ENCODE measurements at places on chromosomes 4 and X. TPM values are rescaled to one million over a fixed set of nuclear protein-coding genes. Genes with fewer than 3 reads are reported as not detected.

DNA sequence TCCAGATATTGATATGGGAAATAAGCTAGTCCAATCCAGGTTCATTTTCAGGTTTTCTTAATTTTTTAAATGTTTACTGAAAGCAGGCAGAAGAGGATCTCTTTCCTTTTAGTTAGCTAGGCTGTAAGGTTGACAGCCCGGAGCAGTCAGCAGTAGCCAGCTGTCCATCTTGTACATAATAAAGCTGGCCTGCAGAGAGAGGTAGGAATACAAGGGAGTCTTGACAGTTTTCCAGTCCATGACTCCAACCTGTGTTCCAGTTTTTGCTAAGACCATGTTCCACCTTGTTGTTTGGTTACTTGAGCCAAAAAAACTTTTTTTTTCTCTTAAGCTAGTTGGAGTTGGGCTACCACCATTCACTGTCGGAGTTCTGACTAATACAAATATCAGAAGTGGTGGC, 402.7 kb upstream of the TEX13C start:
- DNase-seq, result no peak

DNA sequence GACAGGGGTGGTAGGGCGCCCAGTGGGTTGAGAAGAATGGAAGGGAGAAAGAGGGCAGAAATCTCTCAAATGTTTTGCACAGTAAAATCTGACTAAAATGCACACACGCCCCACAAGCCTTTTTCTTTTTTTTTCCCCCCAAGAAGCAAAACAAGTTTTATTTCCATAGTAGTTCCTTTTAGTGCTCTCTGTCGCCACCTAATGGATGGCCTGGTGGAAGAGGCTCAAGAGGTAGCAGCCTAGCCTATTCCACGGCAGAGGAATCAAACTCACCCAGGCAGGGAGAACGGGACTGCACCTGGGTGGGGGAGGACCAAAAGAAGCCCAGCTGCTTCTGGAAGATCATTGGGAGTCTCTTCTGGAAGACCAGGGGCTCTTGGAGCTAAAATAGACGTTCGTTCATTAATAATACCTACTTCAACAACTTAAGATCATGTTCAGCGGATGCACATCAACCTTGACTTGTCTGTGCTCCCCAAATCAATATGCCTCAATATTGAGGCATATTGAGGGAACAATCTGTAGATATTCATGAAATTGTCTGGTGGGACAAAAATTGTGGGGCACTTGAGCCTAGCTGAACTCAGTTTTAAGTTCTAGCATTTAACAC, 31.6 kb upstream of the IRAK1 start:
- peak; percentile 55 for DNase-seq

DNA sequence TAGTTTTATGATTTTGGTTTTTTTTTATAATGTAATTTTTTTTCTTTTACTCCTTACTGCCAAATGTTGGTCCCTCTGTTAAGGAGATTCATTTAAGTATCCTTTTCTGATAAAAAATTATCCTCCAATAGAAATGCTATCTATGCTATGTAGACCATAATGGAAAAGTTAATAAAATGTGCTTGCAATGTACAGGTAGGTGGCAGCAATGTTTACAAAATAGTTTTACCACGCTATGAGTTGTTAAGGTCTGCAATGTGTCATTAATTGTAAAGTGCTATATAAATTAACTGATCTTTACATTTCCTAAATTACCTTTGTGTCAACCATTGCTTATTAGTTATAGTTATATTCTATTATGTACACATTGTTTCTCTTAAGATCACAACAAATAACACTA, 3.8 kb upstream of the CENPC start:
- DNase-seq, result peak; percentile 59

DNA sequence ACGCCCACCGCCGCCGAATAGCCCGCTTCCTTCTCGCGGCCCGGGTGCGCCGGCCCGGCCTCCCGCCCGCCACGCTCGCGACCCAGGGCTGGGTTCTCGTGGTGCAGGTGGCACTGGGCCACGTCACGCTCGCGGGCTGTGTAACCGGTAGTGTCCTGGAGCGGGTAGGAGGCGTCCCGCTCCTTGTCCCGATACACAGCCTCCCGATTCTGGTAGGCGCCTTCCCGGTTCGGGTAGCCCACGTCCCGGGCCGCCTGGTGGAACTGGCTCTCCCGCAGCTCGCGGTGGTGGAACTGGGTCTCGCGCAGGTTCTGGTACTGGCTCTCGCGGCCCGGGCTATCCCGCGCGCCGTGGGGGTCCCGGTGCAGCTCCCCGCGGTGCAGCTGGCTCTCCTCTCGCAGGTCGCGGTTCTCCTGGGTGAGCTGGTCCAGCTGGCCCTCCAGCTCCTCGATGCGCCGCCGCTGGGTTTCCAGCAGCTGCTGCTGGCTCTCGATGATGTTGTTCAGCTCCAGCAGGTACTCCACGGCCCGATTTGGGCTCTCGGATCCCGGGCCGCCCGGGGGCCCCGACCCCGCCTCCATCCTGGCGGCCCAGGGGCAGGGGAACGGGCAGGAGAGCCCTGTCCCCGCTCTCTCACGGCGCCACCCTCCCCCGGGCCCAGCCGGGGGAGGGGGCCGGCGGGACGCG, 39.3 kb upstream of the IQSEC2 start:
- no peak for DNase-seq

GRCh38 chrX:16678689-16679088, 28.7 kb downstream of the S100G start:
- DNase-seq, result no peak

- no peak for DNase-seq
Observed at GRCh38 chrX:124280294-124280902, 52.1 kb upstream of the TEX13D start.

DNA sequence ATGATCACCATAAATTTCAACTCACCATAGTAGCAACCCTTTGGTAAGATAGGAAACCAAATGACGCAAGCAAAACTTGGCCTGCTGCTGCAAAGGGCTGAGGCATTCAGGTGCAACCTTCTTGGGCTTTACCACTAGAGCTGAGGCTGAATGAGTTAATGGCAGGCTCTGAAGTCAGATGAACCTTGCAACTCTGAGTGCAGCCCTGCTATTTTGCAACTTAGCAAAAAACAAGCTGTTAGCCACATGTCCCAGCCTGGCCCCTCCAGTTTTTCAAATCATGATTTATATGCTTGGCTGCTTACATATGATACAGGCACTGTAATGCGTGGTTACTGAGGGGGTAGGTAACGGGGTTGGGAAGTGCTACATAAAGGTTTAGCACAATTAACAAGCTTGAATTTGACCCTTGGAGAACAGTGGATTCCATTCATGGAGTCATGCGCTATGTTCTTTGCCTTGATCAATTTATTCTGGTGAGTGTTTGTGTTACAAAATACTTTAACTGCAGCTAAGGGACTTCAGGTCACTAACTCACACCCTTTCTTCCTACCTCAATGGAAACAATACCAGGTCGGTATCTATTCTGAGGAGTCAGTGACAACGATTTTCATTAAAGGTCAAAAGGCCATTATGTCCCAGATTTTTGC, 80.5 kb upstream of the PPARGC1A start:
- no peak for DNase-seq

- peak; percentile 51 for DNase-seq
Observed at GRCh38 chr4:52376132-52376704, 282.9 kb downstream of the USP46 start.

DNA sequence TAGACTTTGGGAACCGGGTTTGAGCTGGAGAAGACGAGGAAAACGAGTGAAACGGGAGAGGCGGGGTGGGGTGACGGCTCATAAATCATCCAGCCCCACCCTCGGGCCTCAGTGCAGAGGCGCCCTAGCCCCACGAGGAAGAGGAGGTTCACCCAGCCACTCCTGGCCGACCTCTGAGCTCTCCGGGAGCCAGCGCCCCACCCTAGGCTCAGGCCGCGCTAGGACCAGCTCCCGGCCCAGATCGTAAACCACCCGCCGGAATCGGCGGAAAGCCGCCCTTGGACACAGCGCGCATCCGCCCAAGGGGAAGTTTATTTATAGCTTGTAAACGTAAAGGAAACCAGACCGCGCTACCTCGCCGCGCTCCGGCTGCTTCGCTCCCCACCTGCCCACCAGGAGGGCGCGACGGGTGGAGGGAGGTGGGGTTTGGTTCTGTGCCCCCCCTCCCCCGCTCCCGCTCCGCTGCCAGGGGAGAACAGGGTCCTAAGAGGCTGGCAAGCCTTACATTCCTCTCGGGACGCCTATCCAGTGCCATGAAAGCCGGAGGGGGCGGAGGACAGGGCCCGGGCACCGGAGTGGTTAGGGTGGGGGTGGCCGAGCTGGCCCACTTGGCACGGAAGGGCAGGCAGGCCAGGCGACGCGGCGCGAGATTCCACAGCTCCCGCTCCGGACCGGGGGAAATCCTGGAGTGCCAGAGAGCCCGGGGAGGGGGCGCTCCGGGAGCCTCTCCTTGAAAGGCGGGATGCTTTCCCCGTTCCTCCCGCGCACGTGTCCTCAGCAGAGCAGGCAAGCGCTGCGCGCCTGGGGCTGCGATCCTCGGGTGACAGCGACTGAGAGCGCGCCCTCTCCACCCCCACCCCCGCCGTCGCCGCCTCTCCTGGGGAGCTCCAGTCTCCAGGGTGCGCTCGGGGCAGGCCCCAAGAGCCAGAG, 84.2 kb downstream of the BCOR start:
- DNase-seq, result peak; percentile 68

DNA sequence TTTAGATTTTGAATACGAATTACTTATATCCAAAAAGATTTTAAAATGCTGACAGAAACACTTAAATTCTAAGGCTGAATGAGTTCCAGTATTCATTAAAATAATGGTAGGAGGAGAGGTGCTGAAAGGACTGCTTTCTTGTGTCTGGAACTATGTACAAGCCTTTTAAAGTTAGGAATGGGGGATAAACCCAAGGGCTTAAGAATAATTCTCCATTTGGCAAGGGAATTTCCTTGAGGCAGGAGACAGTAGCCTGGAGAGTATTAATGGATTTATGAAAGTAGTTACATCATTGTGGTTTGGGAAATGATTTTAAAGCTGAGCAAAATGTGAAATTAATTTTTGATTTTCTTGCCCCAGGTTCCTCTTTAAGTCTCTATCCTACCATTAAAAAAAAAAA, 266.5 kb upstream of the KCNIP4 start:
- no peak for DNase-seq

DNA sequence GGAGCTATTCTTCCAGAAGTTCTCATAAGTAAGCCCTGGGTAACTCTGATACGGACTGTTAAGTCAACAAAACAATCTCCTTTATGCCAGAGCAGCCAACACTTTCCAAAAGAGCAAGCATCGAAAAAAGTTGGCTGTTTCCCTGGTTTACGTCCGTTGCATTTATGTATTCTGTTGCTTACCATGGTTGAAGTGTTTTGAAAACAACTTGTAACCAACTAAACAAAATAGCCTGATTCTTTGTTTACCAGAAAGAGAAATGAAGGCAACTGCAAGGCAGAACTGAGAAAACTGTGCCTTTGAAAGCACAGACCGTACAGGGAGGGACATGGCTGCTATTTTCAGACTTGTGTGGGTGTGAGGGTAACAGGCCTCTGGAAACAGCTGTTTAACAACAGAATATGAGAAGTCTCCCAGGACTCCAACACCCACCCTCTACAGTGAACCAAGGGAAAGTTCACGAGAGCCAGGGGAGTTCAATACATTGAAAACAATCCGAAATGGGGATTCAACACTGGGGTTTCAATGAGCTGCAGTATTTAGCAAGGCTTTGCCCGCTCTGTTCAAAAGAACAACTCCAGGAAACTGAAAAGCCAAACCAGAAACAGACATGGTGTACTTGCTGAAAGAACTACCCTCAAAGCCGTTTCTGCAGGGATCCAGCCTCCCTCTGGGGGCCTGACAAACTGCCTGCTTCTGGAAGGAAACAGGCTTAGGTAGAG, 95.8 kb upstream of the EGFL6 start:
- peak; percentile 11 for DNase-seq

DNA sequence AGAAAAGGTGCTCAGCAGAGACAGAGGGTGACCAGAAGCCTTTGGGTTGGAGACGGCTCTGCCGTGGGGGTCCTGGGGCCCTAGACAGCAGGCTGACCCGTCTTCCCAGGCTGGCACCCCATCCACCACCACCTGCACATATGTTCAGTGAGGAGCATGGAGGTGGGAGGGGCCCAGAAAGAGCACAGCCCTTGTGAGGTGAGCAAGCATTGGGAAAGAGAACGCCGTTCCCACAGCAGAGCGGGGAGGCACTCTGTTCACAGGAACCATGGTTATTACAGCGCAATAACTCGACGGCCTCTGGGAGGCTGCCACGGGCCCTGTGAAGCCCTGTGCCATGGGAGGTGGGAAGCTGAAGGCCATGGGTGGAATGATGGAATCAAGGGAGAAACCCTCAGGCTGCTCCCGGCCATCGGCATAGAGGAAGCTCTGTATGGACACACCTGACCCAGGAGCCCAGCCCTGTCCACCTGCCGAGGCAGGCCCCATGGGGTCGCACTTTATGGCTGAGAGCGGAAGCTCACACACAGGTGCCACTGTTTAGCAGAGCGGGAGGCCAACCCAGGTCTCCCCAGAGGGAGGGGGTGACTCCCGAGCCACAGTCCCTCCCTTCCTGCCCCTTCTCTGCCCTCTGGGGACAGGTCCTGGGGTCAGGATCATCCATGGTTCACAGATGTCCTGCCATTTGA, 93.5 kb upstream of the AFAP1 start:
- DNase-seq, result no peak

GRCh38 chr4:165384598-165384997, 5.8 kb downstream of the CPE start:
- peak; percentile 18 for DNase-seq

GRCh38 chrX:56803850-56804681, 75.0 kb downstream of the NBDY start:
- no peak for DNase-seq

- DNase-seq, result no peak
Observed at GRCh38 chr4:149727663-149728062, 88.0 kb downstream of the IQCM start.

GRCh38 chr4:2245057-2245786, 3.3 kb upstream of the HAUS3 start:
- no peak for DNase-seq

DNA sequence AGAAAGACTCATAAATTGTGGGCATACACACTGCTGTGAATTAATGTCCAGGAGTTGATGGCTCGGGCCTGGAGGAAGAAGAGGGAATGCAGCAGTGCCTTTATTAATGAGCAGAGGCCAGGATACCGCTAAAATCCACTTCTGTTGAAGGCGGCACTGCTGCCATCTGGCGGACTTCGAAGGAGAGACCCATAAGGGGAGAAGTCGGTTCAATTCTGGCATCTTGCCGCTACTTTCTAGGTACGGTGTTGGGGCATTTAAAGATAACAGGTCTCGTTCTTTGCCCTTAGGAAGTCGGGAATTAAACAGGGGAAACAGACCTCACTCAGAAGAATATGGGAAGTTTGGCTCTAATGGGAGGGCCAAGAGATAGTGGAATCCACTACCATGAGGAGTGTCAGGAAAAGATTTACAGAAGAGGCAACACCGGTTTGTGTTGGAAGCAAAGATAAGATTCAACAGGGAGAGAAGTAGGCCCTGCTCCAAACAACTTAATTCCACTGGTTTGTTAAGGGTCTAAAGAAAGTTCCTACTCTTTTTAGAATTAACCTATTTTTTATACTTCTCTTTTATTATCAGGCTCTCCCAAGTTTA, 133.6 kb upstream of the GIMD1 start:
- peak; percentile 66 for DNase-seq

- DNase-seq, result no peak
Observed at GRCh38 chr4:184895012-184895695, 69.4 kb upstream of the ACSL1 start.

- no peak for DNase-seq
Observed at GRCh38 chr4:4362991-4363697, 23.8 kb upstream of the NSG1 start.

RHOXF2B gene
- not detected for total RNA-seq

EFHC2 gene
- not detected for total RNA-seq

BCOR gene
- total RNA-seq, result 24.2 TPM

PITX2 gene
- total RNA-seq, result 0.31 TPM

NLGN3 gene
- 0.40 TPM for total RNA-seq

HUWE1 gene
- total RNA-seq, result 193 TPM

NHS gene
- total RNA-seq, result 1.1 TPM

SPANXC gene
- not detected for total RNA-seq

LIMCH1 gene
- total RNA-seq, result 18.6 TPM

FGFR3 gene
- total RNA-seq, result 1.2 TPM

Data from endothelial cell of umbilical vein (primary cell).